Activated CD4-positive, alpha-beta memory T cell treated with anti-CD3 and anti-CD28 coated beads, Interleukin-2, amount 10 ng/mL, durations not matched to agents 7 days and 5 days (primary cell): ENCODE measurements at places on chromosomes 6 and 20. TPM values are rescaled to one million over a fixed set of nuclear protein-coding genes. Genes with fewer than 3 reads are reported as not detected.

DNA sequence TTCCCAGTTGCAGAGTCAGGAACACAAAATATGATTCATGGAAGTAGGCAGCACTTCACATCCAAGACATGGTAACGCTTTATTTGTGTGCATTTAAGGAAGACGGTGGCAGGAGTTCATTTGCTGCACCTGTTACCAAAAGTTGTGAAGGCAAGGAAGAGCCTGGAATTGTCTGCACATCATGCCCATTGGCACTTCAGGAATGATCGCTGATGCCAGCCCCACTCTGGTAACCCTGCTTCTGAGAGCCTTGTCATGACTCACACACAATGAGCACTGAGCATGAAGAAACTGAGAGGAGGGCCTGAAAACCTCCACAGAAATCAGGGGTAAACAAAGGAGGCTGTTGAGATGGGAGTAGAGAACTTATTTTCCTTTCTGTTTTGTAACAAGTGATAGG lies 181.1 kb downstream of the RPS12 start:
- DNase-seq: no peak

SPATS1 gene
- total RNA-seq: not detected

DNA sequence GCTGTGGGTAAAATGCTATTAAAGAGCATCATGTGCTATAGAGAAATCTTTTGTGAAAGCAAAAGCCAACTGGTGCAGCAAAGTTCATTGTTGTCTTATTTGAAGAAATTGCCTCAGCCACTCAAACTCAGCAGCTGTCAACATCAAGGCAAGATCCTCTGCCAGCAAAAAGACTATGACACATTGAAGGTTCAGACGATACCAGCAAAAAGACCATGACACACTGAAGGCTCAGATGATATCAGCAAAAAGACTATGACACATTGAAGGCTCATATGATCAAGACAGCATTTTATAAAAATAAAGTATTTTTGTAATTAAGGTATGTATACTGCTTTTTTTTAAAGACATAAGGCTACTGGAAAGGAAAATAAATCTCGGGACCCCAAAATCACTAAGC lies 118.4 kb upstream of the RUNX2 start:
- no peak for DNase-seq

- DNase-seq: no peak
These were observed 20.9 kb upstream of the VNN1 start for GRCh38 chr6:132734694-132735236.

DNA sequence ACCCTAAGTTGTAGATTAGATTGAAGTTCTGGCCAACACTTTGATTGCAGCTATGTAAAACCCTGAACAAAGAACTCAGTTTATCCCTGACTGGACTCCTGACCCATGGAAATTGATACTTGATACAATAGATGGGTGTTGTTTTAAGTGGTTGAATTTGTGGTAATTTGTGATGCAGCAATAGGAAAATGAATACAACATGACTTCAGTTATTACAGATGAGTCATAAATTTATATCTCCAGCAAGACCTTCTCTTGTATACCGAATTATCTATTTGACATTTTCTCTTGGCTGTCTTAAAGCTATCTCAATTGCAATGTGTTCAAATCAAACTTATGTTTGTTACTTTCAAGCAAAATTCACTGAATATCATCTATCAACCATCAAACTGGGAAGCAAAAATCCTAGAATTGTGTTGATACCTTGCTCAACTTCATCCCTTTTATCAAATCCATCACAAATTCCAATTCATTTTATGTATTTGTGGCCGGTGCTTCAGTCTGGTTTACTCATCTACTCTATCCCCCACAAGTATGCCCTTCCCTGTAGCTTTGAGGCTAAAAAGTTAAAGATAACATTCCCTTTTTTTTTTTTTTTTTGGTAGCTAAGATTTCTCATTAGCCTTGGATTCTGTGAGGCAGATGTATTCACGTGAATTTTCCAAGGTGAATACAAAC lies 129.4 kb upstream of the CENPW start:
- DNase-seq: no peak

RIMS1 gene
- total RNA-seq: not detected

GRCh38 chr6:111256646-111257045 lies 169.3 kb downstream of the SLC16A10 start:
- DNase-seq: no peak

AIF1 gene
- 11.7 TPM for total RNA-seq

- DNase-seq: no peak
These were observed 16.3 kb upstream of the POPDC3 start for GRCh38 chr6:105196076-105196475.
